Foreskin fibroblast (primary cell): ENCODE measurements at places on chromosomes 3 and 15.
A peak's percentile ranks its signal among the peaks of the same experiment; 100 is the strongest.

GRCh38 chr3:147656023-147656422 lies 246.9 kb downstream of the ZIC1 start:
- DNase-seq = no peak

GRCh38 chr3:13064964-13065363 lies 8.3 kb downstream of the IQSEC1 start:
- no peak for DNase-seq

- DNase-seq = no peak
Measured at GRCh38 chr3:13705702-13706280, 156.9 kb downstream of the FBLN2 start.

DNA sequence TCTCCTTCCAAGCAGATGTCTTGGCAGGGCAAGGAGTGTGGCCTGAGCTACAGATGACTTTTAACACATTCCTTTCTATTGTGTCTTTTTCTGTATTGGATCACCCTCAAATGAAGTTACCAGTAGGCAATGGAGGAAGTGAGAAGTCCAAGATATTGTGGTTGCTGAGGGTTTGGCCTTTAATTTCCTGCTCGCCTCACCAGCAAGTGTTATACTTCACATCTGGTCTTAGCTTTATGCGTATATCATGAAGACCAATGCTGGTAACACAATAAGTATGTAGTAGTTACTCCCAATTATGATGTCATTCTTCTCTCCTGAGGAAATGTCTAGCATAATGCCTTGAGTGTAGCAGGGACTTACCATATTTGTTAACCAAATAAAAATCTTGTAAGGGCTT lies 179.9 kb downstream of the ZIC1 start:
- DNase-seq = no peak

DNA sequence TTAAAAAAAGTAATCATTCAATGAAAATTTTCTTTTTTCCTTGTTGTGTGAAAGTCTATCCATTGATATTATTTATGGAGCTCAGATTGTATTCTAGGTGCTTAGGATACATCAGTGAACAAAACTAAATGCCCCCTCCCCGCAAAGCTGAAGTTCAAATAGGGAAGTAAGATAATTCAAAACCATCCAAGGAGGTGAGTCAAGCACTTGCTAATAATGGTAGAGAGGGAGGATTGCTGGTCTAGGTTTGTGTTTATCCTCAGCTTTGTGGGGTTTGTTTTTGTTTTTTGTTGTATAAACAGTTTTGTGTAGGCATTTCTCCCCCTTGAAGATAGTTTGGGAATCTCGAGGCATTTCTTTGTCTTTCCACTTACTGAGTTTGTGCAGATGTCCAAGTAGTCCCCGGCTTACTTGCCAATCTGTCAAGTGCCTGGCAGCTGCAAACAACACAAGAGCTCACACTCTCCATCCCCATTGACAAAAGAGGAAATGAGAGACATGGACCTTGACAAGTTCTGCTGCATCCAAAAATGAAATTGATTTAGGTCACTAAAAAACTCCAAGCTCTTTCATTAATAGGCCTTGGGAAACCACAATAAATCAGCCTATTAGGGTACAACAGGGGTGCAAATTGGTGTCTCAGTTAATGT lies 575.8 kb upstream of the TBL1XR1 start:
- DNase-seq = no peak

- peak; percentile 58 for DNase-seq
Measured at GRCh38 chr3:196632046-196632751, 7.3 kb upstream of the NRROS start.

DNA sequence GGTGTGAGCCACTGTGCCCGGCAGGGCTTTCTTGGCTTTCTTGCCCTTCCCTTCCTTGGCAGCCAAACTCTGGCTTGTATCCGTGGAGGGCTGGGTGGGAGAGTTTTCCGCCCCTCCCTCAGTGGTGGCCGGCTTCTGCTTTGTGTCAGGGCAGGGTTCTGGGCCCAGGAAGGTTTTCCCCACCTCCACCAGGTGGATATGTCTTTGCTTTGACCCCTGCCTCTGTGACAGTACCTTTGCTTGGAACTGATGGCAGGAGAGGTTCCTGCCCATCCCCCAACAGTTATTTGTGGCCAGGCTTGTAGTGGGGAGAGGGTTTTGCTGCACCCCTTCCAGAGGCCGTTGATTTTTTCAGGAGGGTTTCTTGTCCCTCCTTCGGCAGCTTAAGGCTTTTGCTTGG lies 24.3 kb downstream of the CSPG5 start:
- DNase-seq = no peak

- peak; percentile 50 for DNase-seq
Measured at GRCh38 chr15:37891766-37892368, 42.6 kb upstream of the TMCO5A start.
